ENCODE measurements at places on chromosomes 7 and 10.

DNA sequence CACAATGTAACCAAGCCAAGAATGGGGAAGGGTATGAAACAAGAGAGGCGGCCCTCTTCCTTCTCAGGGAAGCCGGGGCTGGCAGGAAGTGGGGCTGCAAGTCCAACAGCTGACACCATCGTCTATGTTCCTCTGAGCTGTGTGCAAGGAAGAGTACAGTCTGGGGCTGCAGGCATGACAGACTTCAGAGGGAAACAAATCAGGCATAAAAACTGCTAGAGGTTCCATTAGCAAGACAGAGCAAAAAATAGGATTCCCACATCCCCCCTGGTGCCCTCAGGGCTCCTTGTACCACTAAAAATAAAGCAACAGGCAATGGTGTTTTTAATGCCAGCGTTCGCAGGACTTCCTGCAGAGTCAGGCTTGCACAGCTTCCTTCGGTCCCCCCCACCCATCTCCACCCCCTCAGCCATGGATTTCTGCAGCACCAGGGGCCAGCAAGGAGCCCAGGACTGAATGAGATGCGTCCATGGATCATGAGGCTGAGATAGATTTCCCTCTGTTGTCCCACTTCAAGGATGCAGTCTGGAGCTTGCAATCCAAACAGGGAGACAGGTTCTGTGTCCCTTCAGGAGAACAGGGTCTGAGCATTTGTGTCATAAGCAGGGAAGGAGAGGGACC lies 34.6 kb downstream of the KCNMA1 start:
- DNase-seq = no peak

- DNase-seq = peak; percentile 69
Measured at GRCh38 chr7:122143751-122144711, at the start of gene AASS. Gene AASS, minus strand, starts transcription at chr7:122144249. Its CDS starts 10,523 bp downstream, at chr7:122133726.

GRCh38 chr10:49079072-49079471 lies 36.2 kb downstream of the VSTM4 start:
- DNase-seq = no peak

GRCh38 chr7:100159099-100159623 lies 638 bp upstream of the TRAPPC14 start:
- no peak for DNase-seq

- DNase-seq = no peak
Measured at GRCh38 chr10:42768581-42769152, 13.9 kb upstream of the BMS1 start.

GRCh38 chr7:7327423-7327822 lies 145.1 kb downstream of the C1GALT1 start:
- DNase-seq = no peak

GRCh38 chr10:86443936-86444335 lies 77.3 kb upstream of the GRID1 start:
- DNase-seq = no peak

- peak; percentile 57 for DNase-seq
Measured at GRCh38 chr10:132185601-132186487, 904 bp upstream of the DPYSL4 start.

GRCh38 chr7:56063500-56063881 lies 595 bp upstream of the SUMF2 start:
- DNase-seq = no peak

DNA sequence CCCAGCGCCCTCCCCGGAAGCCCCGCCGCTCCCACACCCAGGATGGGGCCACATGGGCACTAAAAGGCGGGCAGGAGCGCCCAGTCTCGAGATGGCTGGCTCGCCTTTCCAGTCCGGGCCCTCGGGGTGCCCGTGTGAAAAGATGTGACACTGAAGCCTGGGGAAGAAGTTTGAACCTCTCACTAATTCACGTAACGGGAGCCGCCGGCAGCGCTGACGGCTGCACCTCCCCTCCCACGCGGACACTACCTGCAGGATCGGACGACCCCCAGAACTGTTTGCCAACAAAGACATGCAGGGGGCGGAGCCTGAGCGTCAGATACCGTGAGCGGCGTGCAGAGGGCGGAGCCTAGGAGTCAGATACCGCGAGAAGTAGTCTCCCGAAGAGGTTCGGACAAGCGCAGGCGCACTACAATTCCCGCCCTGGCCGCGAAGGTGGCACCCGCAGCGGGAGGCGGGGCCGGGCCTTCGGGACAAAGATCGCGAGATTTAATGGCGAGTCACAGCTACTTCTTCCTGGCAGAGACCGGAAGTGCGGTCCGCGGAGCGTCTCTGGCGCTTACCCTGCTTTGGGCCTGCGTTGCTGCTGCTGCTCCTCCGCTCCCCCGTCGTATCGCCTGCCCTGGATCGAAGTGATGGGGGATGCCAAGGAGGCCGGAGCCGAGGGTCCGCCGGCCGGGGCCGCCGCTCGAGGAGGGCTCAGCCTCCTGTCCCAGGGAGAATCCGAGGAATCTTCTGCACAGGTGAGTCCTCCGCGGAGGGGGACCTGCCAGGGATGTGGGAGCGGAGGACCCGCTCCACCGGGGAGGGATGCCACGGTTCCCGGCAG lies at the start of gene EDRF1:
EDRF1 (plus strand) TSS at position 537 of the 829 bp plus-strand sequence; CDS start at position 636, 99 bp downstream.
- peak; percentile 99 for DNase-seq

- DNase-seq = no peak
Measured at GRCh38 chr10:63711361-63711760, 190.2 kb downstream of the REEP3 start.

DNA sequence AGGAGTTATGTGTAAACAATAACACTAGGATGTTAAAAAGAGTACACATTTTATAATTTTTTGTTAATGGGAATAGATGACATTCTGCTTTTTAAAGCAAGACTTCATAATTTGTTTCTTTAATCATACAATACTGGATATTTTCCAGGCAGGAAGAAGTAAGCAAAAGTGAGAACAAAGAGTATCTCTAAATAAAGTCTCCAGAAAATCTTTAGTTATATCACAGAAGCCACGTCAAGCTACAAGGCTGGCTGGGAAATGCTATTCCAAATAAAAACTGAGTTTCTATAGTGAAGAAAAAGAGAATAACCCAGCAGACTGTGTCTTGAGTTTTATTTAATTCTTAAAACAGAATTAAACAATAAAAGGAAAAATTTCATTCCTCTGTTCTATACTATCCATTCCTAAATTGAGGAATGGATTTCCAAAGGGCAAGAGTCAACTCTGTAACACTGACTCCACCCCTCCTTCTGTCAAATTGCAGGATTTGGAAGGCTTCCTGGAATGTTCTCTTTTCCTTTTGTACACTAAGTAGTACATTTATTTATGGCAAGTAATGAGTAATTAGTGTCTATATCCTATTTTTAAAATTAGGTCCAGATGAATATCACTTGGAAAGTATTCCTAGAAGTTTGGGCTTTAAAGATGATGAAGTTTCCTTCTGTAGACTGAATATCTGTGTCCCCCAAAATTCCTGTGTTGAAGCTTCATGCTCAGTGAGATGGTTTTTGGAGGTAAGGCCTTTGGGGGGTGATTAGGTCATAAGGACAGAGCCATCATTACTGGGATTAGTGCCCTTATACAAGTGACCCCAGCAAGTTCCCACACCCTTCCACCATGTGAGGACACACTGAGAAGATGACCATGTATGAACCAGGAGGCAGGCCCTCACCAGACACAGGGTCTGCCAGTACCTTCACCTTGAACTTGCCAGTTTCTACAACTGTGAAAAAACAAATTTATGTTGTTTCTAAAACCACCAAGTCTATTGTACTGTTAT lies 290.9 kb downstream of the CRPPA start:
- DNase-seq = no peak

GRCh38 chr7:15557186-15557585 lies 4.6 kb downstream of the AGMO start:
- no peak for DNase-seq

DNA sequence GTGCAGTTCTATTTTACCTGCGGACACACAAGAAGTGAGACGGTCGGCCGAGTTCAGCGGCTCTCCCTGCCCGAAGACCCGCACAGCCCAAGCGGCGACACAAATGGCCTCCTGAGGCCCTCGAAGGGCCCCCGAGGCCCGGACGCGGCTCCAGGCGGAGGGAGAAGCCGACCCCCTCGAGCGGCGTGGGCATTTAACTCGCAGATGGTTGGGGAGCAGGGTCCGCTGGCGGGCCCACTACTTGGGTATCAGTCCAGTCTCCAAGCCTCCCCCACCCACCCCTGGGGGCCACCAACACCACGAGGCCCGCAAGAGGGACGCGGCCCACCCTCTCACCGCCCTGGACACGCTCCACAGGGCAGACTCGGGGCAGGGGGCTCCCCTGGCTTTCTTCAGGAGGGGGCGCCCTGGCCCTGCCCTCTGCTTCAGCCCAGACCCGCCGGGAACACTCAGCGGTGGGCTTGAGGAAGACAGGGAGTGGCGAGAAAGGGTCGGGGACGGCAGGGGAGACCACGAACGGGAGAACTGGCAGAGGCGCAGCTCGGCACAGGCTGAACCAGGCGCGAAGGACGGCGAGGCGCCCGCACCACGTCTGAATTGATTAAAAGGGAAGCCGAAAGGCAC lies 1.7 kb downstream of the IGF2BP3 start:
- DNase-seq = no peak

GRCh38 chr7:4806983-4807597 lies 31.7 kb downstream of the AP5Z1 start:
- DNase-seq = no peak

- no peak for DNase-seq
Measured at GRCh38 chr7:75575488-75576121, 83.5 kb downstream of the SPDYE5 start.

DNA sequence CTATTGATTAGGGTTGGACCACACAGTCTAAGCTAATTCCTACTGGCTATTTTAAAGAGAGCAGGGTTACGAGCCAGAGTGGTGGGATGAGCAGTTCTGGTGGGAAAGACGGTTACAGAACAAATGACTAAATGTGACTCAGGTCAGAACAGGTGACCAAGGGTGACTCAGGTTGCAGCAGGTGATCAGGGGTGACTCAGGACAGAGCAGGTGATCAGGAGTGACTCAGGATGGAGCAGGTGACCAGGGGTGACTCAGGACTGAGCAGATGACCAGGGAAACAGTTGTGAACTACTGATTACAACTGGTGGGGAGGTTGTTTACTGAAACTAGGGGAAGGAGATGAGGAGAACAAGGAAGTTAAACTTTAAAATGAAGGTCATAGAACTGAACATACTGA lies 366.3 kb downstream of the ABCA13 start:
- no peak for DNase-seq

GRCh38 chr10:22344249-22344648 lies 1.0 kb upstream of the SPAG6 start:
- DNase-seq = no peak

DNA sequence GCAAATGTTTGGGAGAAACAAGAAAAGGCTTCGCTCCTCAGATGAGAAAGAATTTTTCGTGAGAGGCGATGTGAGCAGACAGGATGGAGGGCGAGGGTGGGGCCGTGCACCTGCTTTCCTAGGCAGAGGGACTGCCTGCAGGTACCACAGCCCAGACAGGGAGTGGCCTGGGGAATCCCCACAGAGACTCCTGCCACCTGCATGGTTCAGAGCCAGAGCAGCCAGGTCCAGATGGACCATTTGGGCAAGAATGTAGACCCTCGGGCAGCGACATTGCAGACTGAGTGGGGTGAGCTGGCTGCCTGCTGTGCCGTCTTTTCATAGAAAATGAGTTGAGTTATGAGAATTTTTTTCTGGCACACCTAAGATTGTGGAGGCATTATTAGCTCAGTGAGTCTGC lies 216.8 kb downstream of the SNX10 start:
- DNase-seq = no peak

- no peak for DNase-seq
Measured at GRCh38 chr10:68261132-68261856, 29.4 kb upstream of the ATOH7 start.

GRCh38 chr7:96219378-96220130 lies 102.3 kb downstream of the SLC25A13 start:
- DNase-seq = no peak

DNA sequence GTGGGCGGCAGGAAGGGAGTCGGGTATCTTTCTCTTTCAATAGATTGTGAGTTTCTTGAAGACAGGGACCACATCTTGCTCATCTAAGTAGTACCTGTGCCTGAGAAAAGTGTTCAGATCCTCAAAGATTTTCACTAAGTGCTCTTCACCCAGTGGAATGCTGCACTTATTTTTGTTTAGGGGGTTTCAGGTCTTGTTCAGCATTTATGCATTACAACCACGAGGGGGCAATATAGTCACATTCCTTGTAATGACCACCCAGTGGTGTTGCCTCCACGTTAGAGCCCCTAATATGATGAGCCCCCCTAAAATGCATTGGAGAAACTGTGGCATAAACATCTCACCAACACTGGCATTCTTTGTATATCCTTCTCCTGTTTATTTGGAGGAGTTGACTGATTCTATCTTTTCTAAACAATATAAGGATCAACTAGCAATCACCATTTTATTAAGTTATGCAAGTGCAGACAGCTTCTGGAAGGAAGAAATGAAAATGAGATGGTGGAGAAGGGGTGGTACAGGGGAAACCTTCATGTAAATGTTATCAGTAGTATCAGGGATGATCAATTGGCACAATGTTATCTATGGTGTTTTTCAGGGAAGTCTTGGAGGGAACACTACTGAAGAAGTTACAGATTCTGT lies 3.1 kb upstream of the PAPSS2 start:
- no peak for DNase-seq

GRCh38 chr7:157056246-157056645 lies 45.8 kb upstream of the MNX1 start:
- no peak for DNase-seq

- DNase-seq = peak; percentile 91
Measured at GRCh38 chr10:62811159-62811875, 4.8 kb downstream of the EGR2 start.

GRCh38 chr10:10853954-10854353 lies 163.7 kb upstream of the CELF2 start:
- DNase-seq = no peak

- DNase-seq = no peak
Measured at GRCh38 chr7:134804351-134804750, 24.9 kb downstream of the CALD1 start.

GRCh38 chr10:86899132-86899531 lies 58.3 kb downstream of the MMRN2 start:
- no peak for DNase-seq

DNA sequence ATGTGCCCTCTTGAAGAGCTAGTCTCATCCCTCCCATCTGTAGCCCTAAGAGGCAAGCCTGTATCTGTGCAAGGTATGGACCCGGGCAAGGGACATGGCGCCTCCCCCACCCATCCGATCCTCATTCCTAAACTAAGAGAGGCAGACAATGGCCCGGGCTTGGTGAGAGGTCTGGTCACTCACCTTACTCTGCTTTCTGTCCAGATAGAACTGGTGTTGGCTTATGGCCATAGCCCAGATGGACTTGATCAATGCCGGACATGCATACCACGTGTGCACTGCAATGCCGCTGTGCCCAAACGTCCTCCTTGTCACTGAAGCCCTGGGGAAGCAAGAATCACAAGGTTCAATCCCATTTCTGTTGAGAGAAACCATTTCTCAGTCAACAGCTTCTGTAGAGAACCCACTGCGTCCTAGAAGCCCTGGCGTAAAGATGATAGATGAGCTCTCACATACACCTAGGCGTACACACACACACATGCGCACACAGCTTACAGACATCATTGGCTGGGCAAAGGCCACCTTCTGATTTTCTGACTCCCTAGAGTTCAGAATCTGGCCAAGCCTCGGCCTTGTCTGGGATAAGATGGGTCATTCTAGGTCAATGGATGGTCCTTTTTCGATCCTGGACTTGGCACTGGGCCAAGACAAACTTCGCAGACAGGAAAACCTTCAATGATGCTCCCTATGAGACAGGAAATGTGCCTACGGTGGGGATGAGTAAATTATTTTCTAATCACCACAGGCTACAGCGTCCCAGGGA lies 114.6 kb downstream of the PRPF18 start:
- DNase-seq = no peak

GRCh38 chr10:31353574-31353973 lies 34.6 kb downstream of the ZEB1 start:
- DNase-seq = no peak

- no peak for DNase-seq
Measured at GRCh38 chr10:29491918-29492317, 142.9 kb downstream of the SVIL start.
